NCI-H2171 (cell line): ENCODE measurements at places on chromosomes 13 and 19.

DNA sequence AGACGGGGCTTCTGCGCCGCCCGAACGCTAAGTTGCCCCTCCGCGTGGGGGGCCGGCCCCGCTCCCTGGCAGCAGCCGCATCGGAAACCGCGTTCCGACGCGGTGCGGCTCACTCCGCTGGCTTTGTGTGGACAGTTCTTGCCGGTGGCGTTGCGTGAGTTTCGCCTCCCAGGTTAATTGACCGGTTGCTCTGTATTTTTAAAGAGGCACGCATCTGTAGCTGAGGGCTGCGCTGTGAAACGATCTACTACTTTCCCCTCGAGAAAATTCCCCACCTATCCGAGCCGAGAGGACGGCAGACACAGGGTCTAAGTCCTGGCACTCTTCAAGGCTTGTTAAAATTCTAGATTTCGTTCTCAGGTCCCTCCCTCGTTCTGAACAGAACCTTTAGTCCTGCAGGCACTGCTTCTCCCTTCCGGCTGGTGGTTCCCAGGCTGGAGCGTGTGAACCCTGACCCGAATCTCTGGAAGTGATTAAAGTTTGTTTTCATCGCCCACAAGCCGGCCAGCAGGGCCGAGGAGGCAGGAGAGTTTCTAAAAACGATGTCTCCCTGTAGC lies 933 bp downstream of the ARHGEF7 start:
- DNase-seq, result no peak

- DNase-seq, result no peak
Measured at GRCh38 chr19:35341565-35342225, 6.0 kb upstream of the FFAR1 start.

GRCh38 chr19:11168568-11168967 lies 13.0 kb upstream of the SPC24 start:
- no peak for DNase-seq

DNA sequence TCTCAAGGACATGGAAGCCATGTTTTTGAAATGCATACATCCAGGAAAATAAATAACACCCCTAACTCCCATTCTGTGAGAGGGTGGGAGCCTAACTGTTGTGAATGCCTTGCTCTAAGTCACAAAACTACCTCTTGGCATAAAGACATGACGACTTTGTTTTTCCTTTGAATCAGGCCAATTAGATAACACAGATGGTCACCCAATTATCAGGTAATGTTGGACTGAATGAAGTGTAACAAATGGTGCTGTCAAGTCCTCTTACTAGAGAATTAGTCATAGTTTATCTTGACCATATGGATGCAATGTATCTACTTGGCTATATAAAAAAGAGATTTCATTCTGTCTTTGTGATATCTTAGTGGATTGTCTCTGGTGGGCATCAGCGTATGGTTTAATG lies 553.6 kb upstream of the ATXN8OS start:
- DNase-seq, result no peak

- DNase-seq, result no peak
Measured at GRCh38 chr13:56697011-56697410, 443.7 kb upstream of the PRR20A start.

DNA sequence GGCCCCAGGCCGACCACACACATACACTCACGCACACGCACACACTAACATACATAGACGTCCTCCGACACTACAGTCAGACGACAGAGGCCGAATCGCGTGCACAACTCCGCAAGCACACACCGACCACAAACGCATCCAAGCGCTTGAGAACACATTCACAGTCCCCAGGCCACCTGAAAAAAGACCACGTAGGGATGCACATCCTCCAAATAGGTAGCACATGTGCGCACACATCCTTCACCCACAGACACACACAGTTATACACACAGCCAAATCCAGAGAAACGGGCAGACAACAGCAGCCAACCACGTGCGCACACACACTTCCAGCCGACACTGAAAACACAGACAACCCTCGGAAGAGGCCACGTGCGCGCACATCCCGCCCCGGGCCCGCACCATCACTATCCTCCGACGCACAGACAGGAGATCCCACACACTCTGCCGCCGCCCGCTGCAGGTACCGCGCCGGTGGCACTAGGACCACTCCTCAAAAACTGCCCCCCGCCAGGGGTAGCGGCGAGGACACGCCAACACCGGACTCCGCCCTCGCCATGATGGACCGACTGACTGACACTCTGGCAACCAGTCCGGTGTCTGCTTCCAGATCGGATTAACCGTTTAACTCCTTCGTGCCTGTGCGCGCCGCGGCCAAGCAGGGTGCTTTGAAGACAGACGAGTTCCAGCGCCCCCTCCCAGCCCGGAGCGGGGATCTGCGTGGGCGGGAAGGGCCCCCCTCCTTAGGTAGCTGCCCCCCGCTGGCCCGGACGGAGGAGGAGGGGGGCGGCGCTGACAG lies 493 bp upstream of the PDE4A start:
- peak; percentile 95 for DNase-seq

- no peak for DNase-seq
Measured at GRCh38 chr19:48095612-48096175, 14.9 kb downstream of the PLA2G4C start.

- DNase-seq, result no peak
Measured at GRCh38 chr13:97430296-97430695, 3.7 kb upstream of the RAP2A start.

GRCh38 chr13:101627556-101627943 lies 175.1 kb downstream of the ITGBL1 start:
- no peak for DNase-seq

- DNase-seq, result no peak
Measured at GRCh38 chr13:48506092-48506701, 26.7 kb downstream of the RCBTB2 start.

- no peak for DNase-seq
Measured at GRCh38 chr13:106230450-106230849, 305.0 kb downstream of the EFNB2 start.

GRCh38 chr19:33883859-33884519 lies 87.3 kb downstream of the KCTD15 start:
- DNase-seq, result no peak

GRCh38 chr13:113034451-113035212 lies 65.6 kb downstream of the MCF2L start:
- DNase-seq, result no peak

DNA sequence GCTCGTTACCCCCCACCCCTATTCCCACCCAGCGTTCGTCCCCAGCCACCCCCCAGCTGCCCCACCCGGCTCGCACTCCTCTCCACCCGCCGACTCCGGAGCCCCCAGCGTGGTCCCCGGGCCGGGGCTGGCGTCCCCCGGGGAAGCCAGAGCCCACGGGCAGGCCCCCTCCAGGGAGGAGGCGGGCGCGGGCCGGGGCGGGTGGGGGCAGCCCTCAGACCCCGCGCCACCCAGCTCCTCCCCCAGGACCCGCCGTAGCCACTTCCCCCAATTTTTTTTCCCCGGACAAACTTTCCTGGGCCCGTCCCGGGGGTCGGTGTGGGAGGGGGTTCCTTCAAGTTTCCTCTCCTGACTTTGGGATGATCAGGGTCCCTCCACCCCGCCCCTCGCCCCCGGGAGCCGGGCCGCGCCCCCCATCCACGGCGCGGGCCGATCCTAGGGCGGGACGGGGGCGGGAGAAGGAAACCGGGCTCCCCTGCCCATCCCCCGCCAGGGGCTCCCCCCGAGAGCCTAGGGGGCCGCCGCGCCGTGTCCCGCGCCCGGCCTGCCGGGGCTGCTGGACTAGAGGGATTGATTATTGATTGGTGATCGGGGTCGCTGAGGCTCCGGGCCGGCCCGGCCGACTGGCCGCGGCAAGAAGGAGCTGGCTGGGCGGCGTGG lies 927 bp upstream of the TSHZ3 start:
- DNase-seq, result no peak

DNA sequence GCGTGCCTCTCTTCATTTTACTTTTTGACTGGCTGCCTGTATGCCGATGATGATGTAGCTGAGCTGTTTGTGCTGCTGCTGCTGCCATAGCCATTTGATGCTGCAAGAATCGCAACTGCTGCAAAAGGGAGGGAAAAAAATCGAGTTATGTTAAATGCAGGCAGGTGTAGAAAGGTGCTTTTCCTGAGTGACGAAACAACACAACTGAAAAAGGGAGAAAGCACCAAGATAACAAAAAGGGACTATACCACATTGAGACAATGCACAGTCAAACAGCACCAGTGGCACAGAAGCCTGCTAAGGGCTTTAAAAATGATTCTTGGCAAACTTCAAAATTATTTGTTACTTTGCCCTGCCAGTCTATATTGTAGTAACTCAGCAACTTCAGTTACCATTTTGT lies 9.1 kb downstream of the EXOSC8 start:
- DNase-seq, result no peak

DNA sequence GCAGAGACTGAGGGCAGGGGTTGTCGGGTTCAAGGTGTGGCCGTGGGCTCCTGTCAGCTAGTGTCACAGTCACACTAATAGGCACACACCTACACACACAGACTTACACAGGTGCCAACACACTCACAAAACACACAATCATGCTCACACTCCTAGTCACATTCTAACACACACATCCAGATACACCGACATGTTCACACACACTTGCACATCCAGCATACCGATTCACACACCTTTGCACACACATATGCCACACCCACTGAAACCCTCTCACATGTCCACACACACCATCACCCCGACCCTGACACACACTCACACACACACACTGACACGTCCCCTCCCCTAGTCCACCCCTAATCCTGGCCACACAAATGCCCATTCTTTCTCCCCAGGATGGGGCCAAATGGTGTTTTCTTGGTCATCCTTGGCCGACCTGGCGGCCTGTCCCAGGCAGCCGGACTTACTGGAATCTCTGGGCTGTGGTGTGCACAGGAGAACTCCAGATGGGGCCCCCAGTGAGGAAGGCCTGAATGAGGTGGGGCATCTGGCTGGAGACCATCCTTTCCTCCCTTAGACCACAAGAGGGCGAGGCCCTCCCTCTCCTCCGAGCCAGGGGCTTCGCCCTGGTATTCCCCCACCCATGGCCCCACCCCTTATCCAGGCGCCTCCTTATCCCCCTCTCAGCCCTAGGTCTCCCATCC lies 19.1 kb upstream of the PNMA8B start:
- no peak for DNase-seq

- DNase-seq, result no peak
Measured at GRCh38 chr13:66462187-66462586, 767.9 kb downstream of the PCDH9 start.

DNA sequence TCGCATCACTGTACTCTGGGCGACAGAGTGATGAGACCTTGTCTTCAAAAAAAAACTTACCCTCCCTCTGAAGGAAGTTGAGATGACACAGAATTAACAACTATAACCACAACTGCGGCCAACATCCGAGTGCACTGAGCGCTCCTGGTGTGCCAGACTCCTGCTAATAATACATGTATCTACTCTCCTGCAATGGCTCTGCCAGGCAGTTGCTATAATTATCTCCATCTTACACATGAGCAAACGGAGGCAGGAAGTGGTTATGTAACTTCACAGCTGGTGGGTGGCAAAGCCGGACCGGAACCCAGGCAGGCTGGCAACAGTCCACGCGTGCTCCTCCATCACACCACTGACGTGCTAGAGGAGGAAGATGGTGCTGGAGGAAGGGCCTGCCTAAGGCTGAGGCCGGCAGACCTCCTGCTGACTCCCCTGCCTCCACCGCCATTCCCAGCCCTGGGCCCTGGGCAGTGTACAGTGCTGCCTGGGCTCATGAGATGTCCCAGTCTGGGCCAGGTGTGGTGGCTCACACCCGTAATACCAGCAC lies 12.6 kb downstream of the XRCC1 start:
- DNase-seq, result no peak

GRCh38 chr19:47005873-47006272 lies 13.8 kb upstream of the NPAS1 start:
- DNase-seq, result no peak

DNA sequence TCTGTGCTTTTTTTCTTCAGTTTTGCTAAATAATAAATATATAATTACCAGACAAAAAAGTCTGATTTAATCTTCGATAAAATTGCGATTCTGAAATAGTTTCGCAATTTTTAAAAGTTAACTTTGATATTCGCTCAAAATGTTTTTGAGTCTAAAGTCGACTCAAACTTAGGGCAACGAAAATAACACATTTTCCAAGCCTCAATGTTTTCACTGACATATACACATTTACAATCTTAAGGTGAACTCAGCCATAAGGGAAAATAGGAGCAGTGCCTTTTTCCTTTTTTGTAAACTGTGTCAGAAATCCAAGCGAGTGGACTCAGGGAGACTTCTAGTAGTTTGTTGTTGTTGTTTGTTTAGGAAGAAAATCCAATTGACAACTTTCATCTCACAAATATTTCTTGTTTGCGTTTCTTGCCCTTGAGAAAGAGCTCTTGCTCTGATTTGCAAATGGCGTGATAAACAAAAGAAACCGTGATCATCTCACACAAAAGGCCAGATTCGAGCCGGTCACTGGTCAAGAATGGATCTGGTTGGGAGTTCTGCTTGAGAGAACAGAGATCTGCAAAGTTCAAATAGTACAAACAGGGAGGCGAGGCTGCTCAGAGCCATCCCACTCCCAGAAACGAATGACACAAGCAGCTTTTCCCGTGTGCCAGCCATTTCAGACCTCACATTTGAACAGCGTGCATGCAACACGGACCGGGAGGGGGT lies 2.1 kb downstream of the SOX21 start:
- DNase-seq, result no peak

GRCh38 chr19:19145281-19145680 lies 7.0 kb upstream of the TMEM161A start:
- DNase-seq, result no peak

DNA sequence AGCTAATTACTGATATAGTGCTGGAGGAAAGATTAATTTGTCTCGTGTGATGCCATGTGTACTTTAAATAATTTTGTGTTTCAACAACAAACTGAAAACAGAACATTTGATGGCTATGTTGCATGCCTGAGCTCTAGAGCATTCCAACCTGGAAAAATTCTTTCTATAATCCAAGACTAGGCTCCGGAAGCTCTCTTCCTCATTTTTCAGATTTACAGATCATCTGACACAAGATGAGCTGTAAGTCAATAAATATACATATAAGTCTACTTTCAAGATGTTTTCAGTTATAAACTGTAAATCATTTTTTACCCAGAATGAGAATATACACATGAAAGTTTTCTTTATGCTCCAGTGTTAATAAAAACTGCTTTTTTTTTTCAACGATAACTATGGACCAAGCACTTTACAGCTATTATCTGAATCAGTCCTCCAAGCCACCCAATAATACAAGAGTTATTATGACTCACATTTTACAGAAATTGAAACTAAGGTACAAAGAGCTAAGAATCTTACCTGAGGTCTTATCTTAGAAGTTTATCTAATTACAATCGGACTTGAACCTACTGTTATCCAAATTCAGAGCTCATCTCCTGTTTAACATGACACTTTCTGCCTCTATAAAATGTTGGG lies 6.4 kb upstream of the FOXO1 start:
- no peak for DNase-seq

- no peak for DNase-seq
Measured at GRCh38 chr19:58060231-58060630, 1.1 kb downstream of the ZNF135 start.

GRCh38 chr13:61779456-61779855 lies 363.8 kb upstream of the PCDH20 start:
- no peak for DNase-seq

- DNase-seq, result no peak
Measured at GRCh38 chr19:39199025-39199424, 2.3 kb downstream of the NCCRP1 start.

GRCh38 chr13:34340534-34340933 lies 522.6 kb downstream of the RFC3 start:
- no peak for DNase-seq
